ENCODE measurements at places on chromosomes 3 and 15.

DNA sequence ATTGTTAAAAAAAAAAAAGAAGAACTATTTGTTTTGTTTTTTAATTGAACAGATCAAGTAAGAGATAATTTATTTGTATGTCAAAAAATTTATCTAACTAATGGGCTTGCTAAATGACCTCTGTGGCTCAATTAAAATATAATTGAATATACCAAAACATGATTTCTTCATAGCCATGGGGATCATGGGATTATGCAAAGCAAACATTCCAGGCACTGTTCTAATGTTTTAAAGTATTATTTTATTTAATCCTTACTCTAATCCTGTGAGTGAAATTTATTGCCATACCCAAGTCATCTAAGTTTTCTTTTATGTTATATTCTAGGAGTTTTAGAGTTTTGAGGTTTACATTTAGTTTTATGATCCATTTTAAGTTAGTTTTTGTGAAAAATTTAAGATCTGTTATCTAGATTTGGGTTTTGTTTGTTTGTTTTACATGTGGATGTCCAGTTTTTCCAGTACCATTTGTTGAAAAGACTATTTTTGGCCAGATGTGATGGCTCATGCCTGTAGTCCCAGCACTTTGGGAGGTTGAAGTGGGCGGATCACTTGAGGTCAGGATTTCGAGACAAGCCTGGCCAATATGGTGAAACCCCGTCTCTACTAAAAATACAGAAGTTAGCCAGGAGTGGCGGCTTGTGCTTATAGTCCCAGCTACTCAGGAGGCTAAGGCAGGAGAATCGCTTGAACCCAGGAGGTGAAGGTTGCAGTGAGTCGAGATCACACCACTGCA, 52.3 kb upstream of the CNOT10 start:
- DNase-seq, result no peak

DNA sequence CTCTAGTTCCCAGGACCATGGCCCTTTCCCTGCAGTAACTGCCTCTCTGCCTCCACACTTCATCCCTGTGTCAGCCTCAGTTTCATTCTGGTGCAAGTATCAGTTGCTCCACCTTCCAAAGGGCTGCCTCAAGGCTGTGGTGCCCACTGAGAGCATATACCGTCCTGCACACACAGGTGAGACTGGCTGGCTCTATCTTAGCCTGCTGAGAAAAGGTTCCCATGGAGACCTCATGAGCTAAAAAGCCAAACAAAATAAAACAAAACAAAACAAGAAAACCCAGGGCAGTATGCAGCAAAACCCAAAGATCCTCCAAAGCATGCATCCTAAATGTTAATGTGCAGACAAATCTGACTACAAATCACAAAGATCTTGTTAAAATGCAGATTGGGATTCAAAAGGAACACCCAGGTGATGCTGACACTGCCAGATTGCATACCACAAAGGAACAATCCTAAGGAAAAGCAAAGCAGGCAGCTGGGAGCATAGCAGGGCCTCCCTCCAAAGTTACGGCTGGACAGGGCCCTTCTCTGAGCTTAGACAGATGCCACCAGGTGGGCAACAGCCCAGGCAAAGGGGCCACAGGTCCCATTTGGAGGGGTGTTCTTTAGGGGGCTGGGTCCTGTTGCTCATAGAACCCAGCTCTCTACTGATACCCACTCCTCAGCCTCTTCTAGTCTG, 76.3 kb upstream of the SLCO2A1 start:
- DNase-seq, result no peak

GRCh38 chr3:100719136-100719535, 9.8 kb downstream of the TFG start:
- no peak for DNase-seq

- no peak for DNase-seq
These were observed 41.1 kb upstream of the SKOR1 start for GRCh38 chr15:67784090-67784781.

- DNase-seq, result no peak
These were observed 142.7 kb downstream of the NSMCE3 start for GRCh38 chr15:29126821-29127461.

- DNase-seq, result no peak
These were observed 72.3 kb upstream of the ZNF280D start for GRCh38 chr15:56805466-56806147.

- no peak for DNase-seq
These were observed 590.2 kb upstream of the KCNMB2 start for GRCh38 chr3:177946048-177946447.

DNA sequence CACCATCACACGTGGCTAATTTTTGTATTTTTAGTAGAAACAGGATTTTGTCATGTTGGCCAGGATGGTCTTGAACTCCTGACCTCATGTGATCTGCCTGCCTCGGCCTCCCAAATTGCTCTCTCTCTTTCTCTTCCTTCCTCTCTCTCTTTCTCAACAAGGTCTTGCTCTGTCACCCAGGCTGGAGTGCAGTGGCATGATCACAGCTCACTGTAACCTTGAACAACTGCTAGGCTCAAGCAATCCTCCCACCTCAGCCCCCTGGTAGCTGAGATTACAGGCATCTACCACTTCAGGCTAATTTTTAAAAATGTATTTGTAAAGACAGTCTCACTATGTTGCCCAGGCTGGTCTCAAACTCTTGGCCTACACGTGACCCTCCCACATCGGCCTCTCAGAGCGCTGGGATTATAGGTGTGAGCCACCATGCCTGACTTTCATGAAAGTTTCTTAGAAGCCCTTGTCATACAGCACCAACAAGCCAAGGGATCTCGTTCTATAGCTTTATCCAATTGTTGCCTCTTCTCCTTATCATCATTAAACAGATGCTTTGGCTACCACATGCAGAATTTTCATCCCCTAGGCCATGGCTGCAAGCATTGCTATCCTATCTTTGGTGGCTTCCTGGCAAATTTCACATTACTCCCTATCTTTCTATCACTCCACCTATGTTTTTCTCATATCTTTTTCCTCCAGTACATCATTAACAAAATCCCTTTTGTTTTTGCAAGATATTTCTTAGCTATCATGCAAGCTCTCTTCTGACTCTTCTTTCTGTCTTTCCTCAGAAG, 5.7 kb downstream of the CCDC32 start:
- DNase-seq, result no peak

- DNase-seq, result no peak
These were observed 20.7 kb upstream of the KLF13 start for GRCh38 chr15:31305796-31306425.

- no peak for DNase-seq
These were observed 82.8 kb downstream of the DUT start for GRCh38 chr15:48414015-48414414.

DNA sequence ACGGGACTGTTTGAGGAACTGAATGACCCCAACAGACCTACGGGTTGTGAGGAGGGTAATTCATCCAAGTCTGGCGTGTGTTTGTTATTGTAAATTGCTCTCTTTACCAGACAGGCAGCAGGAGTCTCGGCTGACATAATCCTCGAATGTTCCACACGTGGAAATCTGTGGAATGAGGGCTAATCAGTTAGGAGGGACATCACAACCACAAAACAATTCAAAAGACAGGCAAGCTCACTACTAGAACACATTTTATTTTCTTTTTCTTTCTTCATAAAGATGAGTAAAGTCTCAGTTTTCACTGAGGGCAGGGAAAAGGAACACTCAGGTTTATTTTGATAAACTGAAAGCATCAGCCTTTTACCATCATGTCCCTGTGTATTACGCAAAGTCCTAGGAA, 53.8 kb downstream of the GRK7 start:
- no peak for DNase-seq

DNA sequence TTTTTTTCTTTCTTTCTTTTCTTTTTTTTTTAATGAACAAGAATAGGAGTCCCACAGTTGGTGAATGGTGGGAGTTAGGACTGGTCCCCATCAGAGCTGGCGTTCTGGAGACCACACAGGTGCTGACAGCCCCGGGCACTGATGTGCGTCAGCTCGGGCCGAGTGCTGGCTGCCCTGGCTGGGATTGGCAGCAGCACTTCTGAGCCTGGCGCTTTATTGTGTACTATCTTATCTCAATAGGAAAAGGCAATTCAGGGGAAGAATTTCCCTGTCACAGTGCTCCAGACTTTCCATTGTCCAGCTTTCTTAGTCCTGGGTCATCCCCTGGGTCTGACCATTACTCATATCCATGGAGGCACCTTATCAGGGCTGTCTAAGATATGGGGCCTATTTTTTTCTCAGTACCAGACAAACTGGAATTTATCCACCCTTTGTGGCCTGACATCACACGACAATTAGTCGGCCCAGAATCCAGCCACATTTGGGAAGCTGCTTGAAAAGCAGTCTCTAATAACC, 54.1 kb downstream of the TMEM44 start:
- peak; percentile 41 for DNase-seq

DNA sequence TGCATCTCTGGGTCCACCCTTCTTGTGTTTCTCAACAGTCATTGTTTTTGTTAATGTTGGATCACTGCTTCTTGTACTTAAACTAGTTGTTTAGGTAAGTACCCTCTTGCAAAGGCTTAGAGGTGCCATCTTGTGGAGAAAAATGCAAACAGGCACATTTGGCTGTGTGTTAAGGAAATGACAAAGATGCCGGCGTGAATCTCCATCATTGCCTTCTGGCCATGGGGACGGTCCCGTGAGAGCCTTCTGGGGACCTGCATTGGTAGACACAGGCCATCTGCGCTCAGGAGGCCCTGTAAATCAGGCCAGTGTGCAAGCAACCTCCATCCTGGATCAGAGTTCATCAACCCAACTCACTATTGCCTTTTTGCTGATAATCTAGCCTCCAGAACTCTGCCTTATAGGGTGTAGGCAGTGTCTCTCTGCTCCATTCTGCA, 158.6 kb upstream of the NR2E3 start:
- peak; percentile 50 for DNase-seq

- no peak for DNase-seq
These were observed 4.1 kb downstream of the MBNL1 start for GRCh38 chr3:152272771-152273242.

GRCh38 chr3:15405448-15406050, 21.8 kb downstream of the METTL6 start:
- no peak for DNase-seq

DNA sequence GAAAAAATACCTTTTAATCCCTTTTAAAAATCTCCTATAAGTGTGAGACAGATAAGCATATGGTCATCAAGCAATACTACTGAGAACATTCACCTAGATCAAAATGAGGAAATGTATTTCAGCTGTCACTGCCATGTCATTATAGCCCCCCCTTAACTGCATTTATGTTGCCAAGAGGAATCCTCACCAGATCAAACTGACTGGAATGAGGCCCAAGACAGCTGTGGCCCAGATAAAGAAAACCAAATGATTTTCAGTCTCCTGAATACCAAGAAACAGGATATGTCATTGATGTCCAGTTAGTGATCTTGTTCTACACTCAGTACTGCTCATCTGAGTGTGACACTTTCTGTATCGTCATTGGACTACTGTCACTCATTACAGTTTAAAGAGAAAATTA, 35.1 kb upstream of the CPB1 start:
- DNase-seq, result no peak
